Activated CD8-positive, alpha-beta memory T cell treated with anti-CD3 and anti-CD28 coated beads for 1 hour (primary cell): ENCODE measurements at places on chromosomes 3 and 15.

DNA sequence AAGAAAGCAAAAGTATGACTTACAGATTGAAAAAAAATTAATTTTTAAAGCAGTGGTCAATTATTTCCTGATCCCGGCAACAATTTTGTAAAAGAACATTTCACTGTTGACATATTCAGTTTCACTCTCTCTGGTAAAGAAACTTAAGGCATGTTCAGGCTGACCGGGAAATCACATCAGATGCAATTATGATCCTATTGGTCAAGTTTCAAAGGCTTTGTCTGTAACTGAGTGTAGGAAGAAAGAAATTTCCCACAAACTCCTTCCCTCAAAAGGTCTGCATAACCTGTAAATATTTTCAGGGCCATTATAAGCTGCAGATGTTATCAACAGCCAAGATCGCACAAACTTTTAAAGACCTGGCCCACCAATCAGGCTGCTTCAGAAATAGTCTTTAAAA, 205.4 kb upstream of the IGF1R start:
- no peak for DNase-seq

DNA sequence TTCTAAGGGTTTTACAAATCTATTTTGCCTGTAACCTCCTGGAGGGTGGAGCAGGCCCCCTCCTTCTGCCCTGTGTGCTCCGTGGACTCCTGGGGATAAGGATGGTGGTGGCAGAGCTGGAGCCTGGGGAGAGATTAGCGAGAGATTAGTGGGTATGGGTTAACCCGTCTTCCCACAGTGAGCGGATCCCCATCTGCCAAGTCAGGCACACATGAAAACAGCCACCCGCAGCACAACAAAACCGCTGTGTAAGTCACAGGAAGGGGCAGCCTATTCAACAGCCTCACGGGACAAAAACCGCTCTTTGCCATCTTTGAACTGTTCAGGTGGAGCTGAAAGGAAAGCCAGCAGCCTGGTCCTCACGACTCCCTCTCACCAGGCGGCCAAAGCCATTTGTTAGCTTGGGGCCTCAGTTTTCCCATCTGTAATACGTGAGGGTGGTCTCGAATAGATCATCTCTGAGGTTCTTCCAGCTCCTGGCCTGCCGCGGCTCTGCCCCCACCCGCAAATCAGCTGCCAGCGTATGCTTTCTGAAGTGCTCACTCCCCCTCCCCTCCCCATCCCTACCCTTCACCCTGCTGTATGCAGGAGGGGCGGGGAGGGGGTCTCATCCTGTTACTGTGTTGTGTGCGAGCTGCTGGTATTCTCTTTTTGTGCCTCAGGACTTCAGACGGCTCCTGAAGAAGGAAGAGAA, 43.6 kb downstream of the PDIA5 start:
- DNase-seq: no peak

DNA sequence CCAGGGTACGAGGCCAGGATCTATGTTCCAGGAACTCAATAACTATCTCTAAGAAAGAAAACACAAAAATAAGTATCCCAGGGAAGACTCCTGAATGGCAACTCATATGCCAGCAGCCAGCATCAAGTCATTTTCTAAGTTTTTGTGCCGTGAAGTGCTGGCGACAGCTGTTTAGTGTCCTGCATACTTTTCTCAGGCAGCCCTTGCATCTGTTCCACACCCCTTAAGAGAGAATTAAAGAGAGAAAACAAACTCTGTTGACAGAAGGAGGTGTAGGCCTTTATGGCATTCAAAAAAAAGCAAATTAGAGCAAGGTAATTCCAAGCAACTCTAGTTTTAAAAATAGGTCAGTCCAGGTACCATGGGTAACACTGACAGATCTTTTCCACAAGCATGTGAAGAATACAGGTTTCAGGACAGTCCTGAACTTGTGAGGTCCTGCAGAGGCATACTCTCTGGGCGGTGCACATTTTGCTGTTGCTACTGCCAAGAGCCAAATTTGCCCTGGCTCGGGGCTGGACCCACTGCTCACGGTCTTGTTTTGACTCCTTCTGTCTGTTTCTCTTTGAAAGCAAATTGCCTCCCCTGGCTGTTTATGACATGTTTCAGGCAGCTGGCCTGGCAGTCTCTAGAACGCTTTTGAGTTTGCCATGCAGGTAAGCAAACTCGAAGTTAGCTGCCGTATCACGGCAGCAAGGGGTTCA, 252.1 kb upstream of the ADAMTS9 start:
- no peak for DNase-seq

DNA sequence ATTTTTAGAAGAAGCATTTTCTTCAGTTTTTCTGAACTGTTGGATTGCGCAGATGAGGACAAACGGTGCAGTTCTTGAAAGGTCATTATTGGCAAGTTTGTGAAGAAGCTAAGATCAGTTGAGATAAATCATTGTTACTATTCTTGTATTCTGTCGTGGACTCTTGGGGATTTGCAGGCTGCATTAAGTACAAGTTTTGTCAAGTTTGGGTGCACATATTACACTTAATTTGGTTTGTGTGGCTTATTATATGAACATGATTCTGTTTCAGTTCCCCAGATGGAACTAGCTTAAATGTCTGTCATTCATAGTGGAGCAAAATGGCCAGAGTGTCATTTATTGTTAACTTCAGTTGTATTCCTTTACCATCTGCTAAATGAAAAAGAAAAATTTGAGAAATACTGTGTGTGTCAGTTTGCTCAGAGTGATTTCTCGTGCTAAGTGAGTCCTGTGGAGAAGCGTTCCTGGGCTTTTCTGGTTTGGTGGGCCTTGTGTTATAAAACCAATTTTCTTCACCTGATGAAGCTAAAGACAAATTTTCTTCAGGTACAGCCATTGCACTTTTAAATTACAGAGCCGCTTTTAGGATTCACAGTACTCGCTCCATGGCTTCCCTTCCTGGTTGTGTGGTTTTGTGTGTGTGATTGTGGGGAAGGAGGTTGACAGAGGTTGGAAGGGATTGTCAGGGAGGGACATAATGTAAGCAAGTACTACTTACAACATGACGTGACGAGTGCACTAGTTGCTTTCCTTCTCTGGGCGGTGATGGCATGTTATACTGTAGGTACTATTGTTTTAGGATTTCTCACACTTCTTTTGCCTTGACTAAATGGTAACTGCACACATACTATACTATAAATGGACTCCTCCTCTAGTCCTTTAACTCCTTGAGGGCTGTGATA, 1.7 kb downstream of the AKAP13 start:
- DNase-seq: no peak

- DNase-seq: no peak
These were observed 13.2 kb downstream of the ZDHHC3 start for GRCh38 chr3:44962621-44963393.

DNA sequence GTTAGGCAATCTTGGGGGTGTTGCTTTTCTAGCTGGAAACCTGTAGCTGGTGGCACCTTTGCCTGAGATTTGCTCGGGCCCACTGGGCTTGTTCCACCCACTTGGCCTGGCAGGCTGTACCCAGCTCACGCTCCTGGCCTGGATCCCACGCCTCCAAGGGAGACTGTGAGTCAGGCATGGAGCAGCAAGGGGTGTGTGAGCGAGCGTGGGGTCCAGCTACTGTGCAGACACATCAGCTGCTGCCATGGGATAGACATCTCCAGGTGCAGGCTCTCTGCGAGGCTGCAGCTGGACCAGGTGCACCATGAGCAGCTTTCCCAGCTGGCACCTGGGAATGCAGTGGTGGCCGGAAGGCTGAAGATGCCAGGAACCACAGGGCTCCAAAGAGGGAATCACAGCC, 36.0 kb downstream of the NR1D2 start:
- DNase-seq: no peak
